ENCODE measurements at places on chromosomes 12 and 14. TPM values are rescaled to one million over a fixed set of nuclear protein-coding genes. Genes with fewer than 3 reads are reported as not detected.

The MGAT4C gene
- not detected for total RNA-seq

- no peaks in the 10 kb centered on the region for H3K36me3 ChIP-seq
- H3K4me1 ChIP-seq, result no peaks in the 10 kb centered on the region
- no peak overlapping the region for H3K4me3 ChIP-seq
- H3K27me3 ChIP-seq, result no peaks in the 10 kb centered on the region
- H3K27ac ChIP-seq, result no peak overlapping the region
These were observed 104.5 kb downstream of the TGFB3 start for GRCh38 chr14:75877292-75877691.

GRCh38 chr14:64693810-64694165, 10.4 kb upstream of the PLEKHG3 start:
- DNase-seq, result no peak
- no peaks in the 10 kb centered on the region for H3K4me1 ChIP-seq
- H3K27ac ChIP-seq, result no peak overlapping the region
- H3K4me3 ChIP-seq, result no peak overlapping the region
- no peaks in the 10 kb centered on the region for H3K27me3 ChIP-seq

DNA sequence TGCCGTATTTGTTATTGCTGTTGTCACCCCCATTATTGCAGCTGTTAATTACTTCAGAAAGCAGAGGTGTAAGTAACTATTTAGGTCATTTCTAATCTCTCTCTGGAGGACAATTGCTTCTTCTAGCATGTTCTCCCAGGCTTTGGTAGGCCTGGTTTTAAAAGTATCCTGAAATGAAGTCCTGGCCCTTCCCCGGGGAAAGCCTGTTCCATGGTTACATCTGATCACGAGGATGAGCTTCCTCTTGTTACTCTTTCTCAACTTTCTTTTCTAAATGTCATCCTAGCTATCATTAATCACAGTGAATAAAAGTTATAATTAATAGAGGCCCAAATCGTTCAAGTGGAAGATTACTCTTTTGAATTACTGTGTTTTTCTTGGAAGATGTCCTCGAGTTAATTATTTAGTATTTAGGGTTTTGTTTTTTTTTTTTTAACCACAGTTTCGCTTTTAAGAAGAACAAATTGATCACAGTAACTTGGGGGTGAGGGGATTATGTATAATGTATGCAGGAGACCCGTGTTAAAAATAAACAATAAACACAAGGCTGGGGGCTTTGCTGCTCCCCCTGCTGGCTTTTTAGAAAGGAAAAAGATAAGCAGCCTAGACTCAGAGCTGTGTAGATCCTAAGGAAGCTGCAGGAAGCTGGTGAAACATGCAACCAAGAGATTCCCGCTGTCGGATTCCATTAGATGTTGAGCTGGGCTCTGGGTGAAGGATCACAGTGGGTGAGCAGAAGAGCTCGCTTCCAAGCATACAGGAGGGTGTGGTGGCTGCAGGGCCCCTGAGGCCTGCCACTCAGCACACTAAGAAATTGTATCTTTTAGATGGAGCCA, 420.1 kb downstream of the FUT8 start:
- peaks cover 2% of the 10 kb centered on the region for H3K27me3 ChIP-seq
- no peak overlapping the region for H3K27ac ChIP-seq

DNA sequence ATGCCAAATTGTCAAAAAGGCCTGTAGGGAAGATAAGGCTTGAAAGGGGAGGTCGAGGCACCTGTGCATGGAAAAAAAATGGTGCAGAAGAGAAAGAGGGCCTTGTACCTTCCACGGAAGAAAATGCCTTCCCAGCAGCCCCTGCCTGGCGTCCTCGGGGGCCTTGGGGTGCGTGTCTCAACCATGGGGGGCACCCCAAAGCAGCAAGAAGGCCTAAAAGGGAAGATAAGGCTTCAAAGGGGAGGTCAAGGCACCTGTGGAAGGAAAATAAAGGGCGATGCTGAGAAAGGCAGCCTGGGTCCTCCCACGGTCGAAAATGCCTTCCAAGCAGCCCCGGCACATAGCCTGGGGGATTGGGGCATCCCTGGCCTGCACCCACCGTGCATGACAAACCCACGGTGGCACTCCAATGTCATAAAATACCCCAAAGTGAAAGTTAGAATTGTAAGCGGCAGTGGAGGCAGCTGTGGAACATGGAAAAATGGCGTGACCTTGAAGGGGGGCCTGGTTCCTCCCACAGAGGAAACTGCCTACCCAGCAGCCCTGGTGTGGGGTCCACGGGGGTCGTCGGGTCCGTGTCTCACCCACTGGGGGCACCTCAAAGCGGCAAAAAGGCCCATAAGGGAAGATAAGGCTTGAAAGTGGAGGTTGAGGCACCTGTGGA, 275.0 kb downstream of the ALG10 start:
- H3K27ac ChIP-seq, result no peak overlapping the region
- DNase-seq, result no peak
- H3K27me3 ChIP-seq, result peaks cover 6% of the 10 kb centered on the region
- H3K36me3 ChIP-seq, result no peaks in the 10 kb centered on the region
- peaks cover 10% of the 10 kb centered on the region for H3K4me1 ChIP-seq

DNA sequence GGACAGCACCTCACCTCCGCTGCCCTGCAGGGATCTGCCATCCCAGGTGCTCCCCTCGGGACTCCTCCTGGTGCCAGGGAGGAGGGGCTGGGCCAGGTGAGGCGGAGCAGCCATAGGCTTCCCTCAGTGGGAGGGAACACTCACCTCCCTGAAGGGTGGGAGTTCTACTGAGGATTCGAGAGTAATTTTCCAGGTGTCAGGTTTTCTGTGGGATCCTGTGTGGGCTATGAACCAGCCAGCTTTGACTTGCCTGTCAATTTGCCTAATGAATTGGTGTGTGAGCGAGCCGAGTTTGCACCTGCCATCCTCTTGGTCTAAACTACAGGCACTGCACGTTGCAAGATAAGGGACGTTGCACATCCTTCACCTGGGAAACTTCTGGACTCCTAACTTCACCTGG, 50.3 kb downstream of the NOC4L start:
- DNase-seq, result no peak
- H3K4me1 ChIP-seq, result peaks cover 6% of the 10 kb centered on the region
- no peaks in the 10 kb centered on the region for H3K36me3 ChIP-seq
- no peaks in the 10 kb centered on the region for H3K27me3 ChIP-seq
